NCI-H345 (cell line): ENCODE measurements at places on chromosomes 11 and 22.

- no peak for DNase-seq
Observed at GRCh38 chr11:47329987-47330931, 22.2 kb downstream of the MYBPC3 start.

GRCh38 chr11:64558065-64558745, 32.8 kb upstream of the SLC22A12 start:
- no peak for DNase-seq

DNA sequence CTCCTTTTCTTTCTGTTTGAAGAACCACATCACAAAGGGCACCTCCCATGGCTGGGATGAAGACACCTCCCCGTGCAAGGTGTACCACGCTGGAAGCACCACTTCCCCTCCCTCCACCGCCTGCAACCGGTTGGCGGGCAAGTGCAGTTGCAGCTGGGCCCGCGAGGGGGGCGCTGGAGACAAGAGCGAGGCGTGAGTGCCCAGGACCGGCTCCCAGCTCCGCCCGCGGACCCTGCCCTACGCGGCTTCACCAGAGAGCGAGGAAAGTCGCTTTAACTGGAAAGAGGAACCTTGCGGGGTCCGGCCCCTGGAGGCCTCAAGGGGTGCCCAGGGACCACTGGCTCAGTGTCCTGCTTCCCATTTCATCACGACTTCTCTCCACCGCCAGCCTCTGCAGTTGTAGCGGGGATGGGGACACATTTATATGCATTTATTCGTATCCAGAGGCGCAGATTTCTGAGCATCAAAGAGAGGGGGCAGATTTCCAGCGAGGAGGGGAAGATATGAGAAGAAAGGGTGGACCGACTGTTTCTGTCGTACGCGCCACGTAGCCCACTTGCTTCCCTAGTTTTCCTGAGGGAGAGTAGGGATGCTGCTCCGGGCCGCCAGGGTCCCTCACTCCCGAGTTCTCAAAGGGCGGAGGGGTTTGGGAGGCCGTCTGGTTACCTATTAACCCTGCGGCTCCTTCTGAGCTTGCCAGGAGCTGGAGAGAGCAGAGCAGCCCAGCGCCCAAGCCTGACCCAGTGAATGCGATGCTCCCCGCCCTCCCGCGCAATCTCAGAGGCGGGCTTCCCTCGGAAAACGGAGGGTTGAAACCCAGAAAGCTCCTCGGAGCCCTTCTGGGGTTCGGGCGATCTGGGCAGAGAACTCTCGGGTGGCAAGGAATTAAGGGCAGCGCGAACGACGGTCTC, 3.5 kb downstream of the ESAM start:
- peak; percentile 56 for DNase-seq

- DNase-seq: no peak
Observed at GRCh38 chr11:91163619-91164451, 941.0 kb upstream of the CHORDC1 start.

- no peak for DNase-seq
Observed at GRCh38 chr11:63551091-63551888, 11.9 kb downstream of the PLAAT2 start.

- no peak for DNase-seq
Observed at GRCh38 chr11:61297746-61298145, 2.6 kb upstream of the VWCE start.

- no peak for DNase-seq
Observed at GRCh38 chr11:128627666-128628324, 40.4 kb upstream of the ETS1 start.

DNA sequence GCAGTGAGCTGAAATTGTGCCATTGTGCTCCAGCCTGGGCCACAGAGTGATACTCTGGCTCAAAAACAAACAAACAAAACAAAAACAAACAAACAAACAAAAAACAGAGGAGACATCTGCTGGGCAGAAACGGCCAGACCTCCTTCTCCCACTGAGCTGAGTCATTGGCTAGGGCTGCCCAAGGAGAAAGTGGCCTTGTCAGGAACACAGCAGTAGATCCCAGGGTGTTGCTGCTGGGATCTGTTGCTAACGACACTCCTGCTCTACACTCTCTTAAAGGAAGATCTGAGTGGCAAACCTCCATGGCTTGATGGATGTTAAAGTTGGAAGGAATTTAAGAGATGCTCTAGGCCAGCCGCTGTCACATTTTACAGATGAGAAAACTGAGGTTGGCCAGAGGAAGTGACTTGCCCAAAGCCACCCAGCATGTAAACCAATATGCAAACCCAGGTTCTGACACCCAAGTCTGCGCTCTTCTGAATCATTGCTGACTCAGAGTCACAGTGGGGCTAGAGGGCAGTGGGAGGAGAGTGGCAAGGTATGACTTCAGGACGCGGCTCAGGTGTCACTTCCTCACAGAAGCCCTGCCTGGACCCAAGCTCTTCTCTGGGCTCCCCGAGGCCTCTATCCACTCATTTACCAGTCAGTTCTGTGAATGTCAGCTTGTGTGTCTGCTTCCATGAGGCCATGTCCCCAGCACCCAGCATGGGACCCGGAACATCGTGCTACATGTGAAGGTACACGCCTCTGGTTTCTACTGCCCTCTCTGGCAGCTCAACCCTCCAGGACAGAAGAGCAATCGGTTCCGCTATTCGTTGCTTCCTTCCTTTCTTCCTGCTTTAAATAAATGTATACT, 11.3 kb upstream of the GDPD5 start:
- no peak for DNase-seq
